ENCODE measurements at places on chromosomes 7 and 10.

DNA sequence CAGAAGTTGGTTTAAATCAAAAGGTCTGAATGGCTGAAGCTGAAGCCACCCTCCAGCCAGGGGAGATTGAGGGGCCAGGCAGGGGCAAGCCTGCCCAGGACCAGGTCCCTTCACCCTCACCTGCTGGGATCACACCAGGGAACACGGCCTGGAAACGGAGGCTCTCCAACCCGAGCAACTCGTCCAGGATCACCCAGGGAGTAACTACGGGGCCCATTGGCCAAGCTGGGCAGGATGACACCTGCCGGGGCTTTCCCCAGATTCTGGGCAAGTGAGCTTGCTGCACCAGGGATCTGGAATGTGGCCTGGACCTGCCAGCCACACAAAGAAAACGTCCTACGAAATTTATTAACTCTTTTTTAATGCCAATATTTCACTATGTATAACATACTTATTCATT lies 30.4 kb upstream of the PPP2R2D start:
- DNase-seq: no peak

- no peak for DNase-seq
Measured at GRCh38 chr7:148783801-148784527, 85.3 kb downstream of the CUL1 start.

DNA sequence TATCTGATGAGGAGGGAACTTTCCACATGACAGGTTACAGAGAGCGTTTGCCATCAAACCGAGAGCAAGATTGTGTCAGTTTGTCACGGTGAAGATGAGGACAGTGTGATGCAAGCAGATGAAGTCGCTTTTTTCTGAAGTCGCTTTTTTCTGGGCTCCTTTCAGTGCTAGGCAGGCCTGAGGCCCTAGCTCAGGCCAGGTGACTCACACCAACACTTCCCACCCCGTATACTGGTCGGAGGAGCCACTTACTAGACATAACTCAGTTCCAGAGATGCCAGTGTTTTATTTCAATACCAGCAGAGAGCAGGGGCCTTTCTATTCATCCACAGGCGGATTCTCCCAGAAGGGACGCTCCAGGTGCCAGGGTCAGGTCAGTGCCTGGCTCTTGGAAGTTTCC lies 58.9 kb downstream of the SFMBT2 start:
- no peak for DNase-seq

- no peak for DNase-seq
Measured at GRCh38 chr7:28383975-28384374, 28.3 kb upstream of the CREB5 start.

DNA sequence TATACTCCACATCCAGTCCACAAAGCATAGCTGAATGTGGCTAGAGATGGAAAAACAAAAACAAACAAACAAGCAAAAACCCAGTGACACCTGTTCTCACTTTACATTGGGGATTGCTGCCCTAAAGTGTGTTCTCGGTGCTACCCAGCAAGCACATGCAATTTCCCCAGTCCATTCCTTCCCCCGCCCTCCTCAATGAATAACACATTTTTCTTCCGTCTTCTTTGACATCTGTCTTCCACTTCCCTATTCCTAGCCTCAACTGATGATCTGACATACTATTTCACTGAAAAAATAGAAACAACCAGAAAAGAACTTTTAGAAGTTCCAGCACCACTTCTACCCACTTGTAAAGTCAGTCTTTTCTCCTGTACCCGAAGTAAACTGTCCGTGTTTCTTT lies 147.1 kb downstream of the MALRD1 start:
- DNase-seq: no peak

- DNase-seq: no peak
Measured at GRCh38 chr7:55554038-55554437, 18.3 kb downstream of the VOPP1 start.

DNA sequence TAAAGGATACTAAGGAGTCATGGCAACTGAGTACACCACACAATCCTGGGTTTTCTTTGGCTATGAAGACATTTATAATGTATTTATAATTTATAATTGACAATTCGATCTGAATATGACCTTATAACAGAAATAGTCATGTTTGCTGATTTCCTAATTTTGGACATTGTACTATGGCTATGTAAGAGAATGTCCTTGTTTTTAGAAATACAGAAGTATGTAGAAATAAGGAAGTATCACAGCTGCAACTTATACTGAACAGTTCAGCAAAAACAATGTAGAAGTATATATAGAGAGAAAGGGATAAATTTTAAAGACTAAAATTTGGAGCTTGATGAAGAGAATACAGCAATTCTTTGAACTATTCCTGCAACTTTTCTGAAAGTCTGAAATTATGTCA lies 32.6 kb downstream of the PRLHR start:
- no peak for DNase-seq

GRCh38 chr10:131166486-131166885 lies 145.0 kb downstream of the TCERG1L start:
- no peak for DNase-seq

DNA sequence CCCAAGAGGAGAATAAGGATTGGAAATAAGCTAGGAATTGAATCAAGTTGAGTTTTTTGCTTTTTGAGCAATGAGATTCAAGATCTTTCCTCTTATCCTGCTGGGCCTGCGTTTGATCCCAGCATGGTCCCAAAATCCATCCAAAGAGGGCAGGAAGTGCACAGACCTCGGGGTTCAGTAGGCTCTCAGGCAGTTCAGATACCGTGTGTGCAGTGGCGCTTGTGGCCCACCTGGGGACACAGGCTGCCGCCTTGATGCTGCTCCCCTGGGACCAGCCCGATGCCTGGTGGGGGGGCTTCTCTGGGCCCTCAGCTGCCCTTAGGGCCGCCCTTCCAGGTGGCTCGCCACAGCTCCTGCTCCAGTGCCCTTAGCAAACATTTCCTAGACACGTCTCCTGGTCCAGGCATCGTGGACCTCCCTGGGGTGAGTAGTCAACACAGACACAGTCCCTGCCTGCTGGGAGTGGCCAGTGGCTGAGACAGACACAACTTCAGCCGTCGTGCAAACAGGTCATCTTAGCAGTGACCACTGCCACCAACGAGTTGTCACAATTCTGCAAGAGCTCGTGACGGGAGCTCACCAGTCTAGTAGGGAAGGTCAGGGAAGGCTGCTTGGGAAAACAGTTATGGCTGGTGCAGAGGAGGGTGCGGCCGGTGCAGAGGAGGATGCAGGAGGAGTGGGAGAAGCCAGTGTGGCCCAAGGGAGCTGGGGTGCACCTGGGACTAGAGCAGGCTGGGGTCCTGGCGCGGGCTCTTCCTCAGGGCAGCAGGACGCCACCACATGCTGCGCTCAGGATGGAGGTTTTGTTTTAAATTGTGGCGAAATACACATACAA lies 21.7 kb upstream of the JAKMIP3 start:
- DNase-seq: no peak

DNA sequence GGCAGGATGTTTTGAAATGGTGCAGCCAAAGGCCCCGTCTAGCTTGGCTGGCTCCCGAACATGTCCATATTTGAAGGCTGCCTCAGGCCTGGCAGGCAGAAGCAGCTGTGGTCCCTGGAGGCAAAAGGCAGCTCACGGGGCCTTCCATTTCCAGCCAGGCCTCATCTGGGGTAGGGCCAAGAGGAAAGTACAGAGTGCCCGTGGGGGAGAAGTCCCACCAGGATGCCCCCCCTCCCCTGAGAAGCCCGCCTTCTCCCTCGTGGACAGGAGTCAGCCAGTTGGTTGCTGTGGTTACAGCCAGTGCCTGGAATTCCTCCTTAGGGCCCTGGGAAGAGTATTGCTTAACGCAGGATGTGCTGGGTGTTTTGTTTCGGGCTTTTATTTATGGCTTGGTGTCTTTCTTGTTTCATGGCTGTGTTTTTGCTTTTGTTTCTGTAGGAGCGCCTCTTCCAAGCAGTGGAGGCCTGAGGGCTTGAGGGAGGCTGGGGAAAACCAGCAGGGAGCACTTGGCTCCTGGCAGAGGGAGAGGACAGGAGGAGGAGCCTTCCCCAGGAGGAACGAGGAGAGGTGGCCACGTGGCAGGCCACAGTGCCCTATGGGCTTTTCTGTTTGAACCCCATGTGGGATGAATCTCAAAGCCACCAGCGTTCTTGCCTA lies 45.4 kb downstream of the CHST3 start:
- no peak for DNase-seq

- DNase-seq: no peak
Measured at GRCh38 chr10:116836902-116837523, 12.3 kb upstream of the ENO4 start.

DNA sequence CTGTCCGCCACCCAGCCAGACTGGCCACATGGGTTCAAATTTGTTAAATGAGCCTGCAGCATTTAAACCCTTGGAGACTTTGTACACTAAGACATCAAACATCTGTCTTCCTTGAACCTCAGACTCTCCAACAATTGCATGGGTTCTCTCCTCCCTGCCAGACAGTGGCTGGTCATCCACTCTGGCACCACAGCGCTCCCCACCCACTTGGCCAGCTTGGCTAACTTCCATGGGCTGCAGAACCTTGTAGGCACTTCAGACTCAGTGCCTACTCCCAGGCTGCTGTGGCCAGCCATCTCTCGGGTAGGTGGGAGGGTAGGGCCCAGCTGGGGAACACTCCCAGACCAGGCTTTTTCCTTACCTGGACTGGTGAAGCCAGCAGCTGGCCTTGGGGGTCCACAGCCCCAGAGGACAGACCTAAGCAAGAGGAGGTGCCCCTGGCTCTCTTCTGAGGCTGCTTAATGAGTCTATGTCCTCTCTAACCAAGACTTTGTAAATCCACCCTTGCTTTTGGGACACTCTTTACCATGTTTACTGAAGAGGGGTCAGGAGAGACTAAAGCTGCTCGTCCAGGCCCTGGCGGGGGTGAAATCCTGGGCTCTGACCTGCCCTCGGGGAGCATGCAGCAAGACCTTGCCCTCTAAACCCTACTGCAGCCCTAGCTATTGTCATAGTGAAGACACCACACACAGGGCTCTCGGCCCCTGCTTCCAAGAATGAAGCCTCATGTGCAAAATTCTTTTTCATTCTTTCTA lies 82.7 kb downstream of the ARHGAP22 start:
- no peak for DNase-seq

DNA sequence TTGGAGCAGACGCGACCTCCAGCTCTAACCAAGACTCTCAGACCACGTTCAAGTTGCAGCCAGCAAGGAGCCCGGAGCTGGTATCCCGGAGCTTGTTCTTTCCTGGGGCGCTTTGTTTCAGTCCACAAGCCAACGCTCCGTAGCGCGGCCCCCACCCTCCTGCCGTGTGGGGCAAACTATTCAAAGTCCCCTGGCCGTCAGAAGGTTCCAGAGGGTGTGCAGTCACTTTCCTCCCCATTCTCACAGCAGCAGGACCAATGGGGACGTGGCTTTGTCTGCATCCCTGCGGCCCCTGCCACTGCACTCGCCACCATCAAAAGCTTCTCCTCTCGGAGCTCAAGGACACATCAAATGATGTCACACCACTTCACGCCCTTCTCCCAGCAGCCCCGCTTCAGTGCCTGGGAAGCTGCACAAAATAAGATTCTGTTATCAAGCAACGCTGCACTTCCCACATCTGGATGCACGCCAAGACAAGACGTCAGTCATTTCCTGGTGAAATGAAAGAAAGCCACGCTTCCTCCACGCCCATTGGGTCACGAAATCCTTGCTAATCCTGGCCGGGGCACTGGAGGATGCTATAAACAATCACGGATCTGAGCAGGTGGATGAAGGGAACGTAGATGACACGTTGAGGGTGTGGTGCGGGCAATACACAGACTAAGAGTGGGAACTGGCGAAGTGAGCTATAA lies 348.2 kb downstream of the PTPRN2 start:
- DNase-seq: no peak

- DNase-seq: no peak
Measured at GRCh38 chr10:16602104-16602775, 80.6 kb upstream of the C1QL3 start.

DNA sequence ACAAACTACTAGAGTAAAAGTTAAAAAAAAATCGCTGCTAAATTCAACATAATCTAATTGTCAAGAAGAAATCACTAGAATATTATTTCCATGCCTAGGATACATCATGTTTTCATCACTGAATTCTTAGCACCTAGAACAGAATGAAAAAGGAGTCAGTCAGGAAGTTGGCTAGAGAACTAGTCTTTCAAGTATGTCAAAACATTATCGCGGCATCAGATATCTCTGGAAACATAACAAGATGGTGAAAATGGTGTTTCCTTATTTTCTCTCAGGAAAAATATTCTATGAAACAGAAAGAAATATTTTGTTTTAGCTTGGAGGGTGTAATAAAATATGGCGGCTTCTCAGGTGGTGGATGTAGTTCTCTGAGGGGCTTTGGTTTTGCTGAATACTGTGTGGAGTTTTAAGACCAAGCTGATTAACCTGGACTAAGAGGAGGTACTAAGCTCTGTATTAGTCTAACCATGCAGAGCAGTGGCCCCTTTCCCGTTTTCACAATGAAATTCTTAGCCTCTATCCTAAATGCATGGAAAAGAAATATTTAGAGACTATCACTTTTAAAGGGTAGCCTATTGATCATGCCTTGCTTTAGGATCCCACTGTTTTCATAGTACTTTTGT lies 205.6 kb downstream of the MDFIC start:
- no peak for DNase-seq

DNA sequence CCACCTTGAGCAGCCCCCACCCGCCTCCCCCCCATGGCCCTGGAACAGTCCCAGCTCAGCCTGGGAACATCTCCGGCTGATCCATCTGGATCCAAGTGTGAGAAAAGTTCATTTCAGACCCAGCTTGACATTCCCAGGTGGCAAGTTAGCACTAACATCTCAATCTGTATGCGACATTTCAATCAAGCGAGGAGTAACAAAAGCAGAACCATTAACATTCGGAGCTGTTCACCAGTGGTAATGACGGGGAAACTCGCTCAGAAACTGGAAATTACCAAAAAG lies 65.4 kb downstream of the PAX2 start:
- DNase-seq: no peak

DNA sequence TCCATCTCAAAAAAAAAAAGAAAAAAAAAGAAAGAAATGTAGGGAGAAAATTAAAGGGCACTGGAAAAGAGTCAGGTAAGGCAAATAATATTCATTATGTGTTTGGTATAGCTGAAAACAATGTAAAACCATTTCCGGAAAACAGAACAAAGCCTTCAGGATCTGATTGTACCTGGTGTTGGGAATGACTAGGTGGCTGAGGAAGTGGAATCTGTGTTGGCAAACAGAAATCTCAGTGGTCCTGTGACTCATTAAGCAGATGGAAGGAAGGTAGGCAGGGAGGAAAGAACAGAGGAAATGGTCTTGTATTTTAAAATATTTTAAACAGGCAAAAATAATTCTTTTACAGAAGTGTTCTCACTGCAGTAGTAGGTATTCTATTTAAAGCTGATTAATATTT lies 55.7 kb upstream of the GATA3 start:
- no peak for DNase-seq

DNA sequence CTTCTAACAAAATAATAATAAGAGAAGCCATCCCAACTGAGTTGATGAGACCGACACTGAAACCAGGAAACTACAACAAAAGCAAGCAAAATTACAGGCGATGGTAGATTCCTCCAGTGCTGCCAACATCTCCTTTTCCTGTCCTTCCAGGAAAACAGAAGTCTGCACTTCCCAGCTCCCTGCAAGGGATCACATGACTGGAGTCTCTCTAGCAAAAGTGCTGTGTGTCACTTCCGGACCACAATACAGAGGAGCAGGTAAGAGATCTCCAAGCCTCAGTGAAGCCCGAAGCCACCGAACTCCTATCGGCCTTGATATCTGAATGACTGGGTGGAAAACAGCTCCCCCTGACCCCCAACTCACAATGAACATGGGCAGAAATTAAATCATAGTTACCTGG lies 63.2 kb downstream of the SMURF1 start:
- DNase-seq: no peak

- no peak for DNase-seq
Measured at GRCh38 chr10:125283191-125283835, 123.0 kb upstream of the CTBP2 start.

Data from stimulated activated effector memory CD8-positive, alpha-beta T cell treated with anti-CD3 and anti-CD28 coated beads, Interleukin-12 subunit alpha, Interleukin-12 subunit beta, amount 100 ng/mL, for 72 hours (primary cell).